Mammary epithelial cell (primary cell): ENCODE measurements at places on chromosomes 5 and 9. TPM values are rescaled to one million over a fixed set of nuclear protein-coding genes. Genes with fewer than 3 reads are reported as not detected.

DNA sequence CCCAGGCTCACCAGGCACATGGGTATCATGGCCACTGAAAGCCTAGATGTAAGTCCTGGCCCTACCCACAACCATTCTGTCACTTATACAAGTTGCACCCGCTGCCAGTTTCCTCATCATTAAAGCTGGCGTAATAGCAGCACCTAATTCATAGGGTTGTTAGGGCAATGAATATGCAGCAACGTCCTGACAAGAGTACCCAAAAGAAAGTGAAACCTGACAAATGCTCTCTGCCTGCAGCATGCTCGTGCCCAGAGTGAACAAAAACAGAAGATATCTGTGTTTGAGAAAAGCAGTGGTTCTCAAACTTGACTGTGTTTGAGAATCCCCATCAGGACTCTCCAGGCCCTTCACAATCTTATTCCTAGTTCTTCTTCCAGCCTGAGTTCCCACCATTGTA lies 632.4 kb downstream of the SEMA5A start:
- DNase-seq = no peak

GRCh38 chr5:58739051-58739450 lies 156.2 kb downstream of the RAB3C start:
- DNase-seq = no peak

DNA sequence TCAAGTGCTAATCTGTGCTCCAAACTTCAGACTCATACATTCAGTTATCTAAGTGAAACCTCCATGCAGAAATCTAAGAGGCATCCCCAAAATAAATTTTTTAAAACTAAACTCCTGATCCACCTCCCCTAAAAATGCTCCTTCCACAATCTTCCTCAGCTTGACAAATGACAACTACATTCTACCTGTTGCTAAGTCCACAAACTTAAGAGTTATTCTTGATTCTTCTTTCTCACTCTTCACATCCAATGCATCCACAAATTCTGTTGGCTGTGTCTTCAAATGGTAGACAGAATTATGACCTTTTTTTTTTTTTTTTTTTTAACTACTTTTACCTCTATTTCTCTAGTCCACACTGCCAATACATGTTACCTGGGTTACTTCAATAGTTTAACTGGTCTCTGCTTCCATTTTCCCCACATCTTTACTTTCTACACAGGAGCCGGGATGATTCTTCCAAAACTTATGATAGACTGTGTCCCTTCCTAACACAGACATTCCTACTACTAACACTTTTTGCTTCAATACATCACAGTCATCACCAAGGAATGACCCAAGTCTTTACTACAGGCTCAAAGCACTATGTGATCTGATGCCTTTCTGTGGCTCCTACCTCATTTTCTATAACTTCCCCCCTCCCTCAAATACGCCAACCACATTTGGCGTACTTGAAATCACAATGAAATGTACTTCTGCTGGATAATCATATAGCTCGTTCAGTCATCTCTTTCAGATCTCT lies 143.6 kb downstream of the PDE4D start:
- DNase-seq = no peak

DNA sequence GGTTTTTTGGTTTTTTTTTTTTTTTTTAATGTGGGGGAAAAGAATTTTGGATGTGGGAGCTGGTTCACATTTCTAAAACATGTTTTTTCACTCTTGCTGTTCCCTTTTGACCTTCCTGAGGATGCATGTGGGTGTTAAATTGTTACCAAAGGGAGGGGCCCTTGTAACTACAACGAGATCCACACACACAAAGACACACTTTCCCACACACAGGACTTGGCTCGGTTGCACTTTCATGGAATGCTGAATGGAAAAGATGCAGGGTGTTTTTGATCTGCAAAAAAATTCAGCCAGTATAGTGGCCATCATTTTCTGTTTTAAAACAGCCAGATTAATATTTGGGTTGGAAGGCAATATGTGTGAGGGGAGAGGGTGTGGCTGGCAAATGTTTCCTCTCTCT lies 576.9 kb downstream of the EBF1 start:
- no peak for DNase-seq

- DNase-seq = peak; percentile 60
Observed at GRCh38 chr5:78287833-78288232, 6.7 kb downstream of the AP3B1 start.

DNA sequence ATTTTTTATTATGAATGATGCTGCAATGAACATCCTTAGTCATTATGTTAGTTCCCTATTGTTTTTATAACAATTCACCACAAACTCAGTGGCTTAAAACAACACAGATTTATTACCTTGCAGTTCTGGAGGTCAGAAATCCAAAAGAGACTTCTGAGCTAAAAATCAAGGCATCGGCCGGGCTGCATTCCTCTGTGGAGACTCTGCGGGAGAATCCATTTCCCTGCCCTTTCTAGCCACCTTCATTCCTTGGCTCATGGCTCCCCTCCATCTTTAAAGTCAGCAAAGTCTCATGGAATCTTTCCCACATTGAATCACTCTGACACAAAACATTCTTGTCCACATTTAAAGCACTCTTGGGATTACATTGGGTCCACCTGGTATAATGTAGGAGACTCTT lies 38.6 kb downstream of the SNX18 start:
- DNase-seq = no peak

DNA sequence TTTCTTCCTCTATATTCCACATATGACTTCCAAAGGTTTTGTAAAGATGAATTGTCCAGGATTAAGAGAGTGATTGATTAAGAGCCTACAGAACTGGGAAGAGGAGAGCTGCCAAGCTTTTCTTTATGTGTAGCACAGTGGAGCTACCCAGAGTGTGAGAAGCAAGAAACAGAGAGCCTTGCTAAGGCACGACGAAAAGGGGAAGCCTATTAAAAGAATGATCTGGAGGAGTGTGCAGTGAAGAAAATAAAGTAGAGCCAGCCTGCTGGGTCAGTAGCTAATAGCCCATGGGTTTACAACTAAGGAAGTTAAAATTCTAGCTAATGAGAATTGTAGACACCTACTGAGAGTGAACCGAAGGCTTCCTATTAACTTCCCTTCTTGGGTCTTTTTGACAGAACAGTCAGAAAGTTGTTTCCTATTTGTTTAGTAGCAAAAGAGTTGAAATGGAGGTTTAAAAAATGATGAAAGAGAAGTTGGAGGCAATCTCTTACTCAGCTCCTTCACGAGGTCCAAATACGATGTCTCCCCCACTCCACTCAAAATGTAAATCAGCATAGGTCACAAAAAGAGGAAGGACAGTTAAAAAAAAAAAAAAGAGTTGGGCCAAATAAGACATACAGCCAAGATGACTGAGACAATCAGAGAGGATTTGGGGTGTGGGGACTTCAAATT lies 957 bp upstream of the PRR16 start:
- DNase-seq = no peak

- no peak for DNase-seq
Observed at GRCh38 chr9:126173401-126173800, 153.2 kb upstream of the MVB12B start.

- no peak for DNase-seq
Observed at GRCh38 chr5:43561356-43561755, 4.5 kb upstream of the PAIP1 start.

- no peak for DNase-seq
Observed at GRCh38 chr9:92617195-92617813, 52.6 kb downstream of the IPPK start.

GRCh38 chr5:6517510-6517909 lies 68.9 kb downstream of the UBE2QL1 start:
- peak; percentile 9 for DNase-seq

- DNase-seq = no peak
Observed at GRCh38 chr9:37293664-37294524, 128.6 kb upstream of the GRHPR start.

DNA sequence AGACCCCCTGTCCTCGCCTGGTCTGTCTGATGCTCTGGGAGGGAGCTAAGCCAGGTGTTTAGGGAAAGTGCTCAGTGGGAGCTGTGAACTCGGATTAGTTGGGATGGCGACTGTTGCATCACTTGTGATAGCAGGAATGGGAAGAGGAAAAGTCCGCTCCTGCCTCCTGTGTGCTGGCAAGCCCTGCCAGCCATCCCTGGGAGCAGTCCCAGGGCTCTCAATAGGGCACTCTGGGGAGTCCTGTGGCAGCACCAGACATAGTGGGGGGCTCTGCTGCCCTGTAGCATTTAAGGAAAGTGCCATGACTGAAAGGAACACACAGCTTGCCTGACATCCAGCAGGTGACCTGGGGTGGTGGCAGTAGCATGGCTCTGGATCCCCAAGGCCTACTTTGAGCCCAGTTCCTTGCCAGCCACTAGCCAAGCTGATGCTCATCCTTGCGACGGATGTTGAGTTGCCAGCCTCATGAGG lies 81.5 kb downstream of the AMBP start:
- no peak for DNase-seq

DNA sequence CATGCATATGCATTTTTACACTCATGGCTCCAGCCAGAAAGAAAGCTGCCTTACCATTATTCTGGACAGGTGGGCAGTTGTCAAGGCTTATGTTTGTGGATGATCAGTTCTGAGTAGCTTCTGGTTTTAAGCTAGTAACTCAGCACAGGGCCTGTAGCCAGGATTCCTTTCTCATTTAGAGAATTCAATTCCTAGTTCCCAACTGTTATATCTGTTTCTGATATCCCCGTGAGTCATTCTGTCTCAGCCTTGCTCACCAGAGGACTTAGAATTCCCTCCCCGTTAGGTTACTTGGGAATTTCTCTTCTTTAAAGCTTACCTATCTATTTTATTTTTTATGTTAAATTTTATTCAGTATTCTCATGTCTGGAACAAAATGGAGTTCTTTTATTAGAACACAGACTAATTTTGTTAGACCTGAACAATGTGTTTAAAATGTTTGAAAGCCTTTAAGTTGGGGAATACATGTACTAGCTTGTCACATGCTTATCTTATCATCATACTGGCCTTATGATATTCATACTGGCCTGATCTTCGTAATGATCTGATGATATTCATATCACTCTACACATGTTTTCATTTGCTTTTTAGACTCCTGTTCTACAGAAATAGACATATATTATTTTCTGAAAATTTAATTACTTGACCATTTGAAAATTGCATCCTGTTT lies 47.1 kb downstream of the CAST start:
- peak; percentile 80 for DNase-seq

GRCh38 chr9:92029553-92029952 lies 79.5 kb upstream of the ROR2 start:
- no peak for DNase-seq

DNA sequence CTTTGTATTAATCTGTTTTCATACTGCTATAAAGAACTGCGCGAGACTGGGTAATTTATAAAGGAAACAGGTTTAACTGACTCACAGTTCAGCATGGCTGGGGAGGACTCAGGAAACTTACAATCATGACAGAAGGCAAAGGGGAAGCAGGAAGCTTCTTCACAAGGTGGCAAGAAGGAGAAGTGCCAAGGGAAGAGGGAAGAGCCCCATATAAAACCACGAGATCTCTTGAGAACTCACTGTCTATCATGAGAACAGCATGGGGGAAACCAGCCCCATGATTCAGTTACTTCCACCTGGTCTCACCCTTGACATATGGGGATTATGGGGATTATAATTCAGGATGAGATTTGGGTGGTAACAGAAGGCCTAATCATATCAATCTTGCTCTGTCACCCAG lies 60.9 kb upstream of the CHD1 start:
- DNase-seq = no peak

- DNase-seq = peak; percentile 60
Observed at GRCh38 chr5:89930591-89931392, 478.8 kb downstream of the CETN3 start.

LRRC19 gene
- not detected for total RNA-seq

TAF11L2 gene
- total RNA-seq = not detected in 2 replicates

SPINK6 gene
- total RNA-seq = 4.3 and 10.8 TPM in 2 replicates

PCDHB10 gene
- total RNA-seq = 0.45 and 0.56 TPM in 2 replicates

GOLGA2 gene
- total RNA-seq = 76.7 and 98.2 TPM in 2 replicates

TARS1 gene
- total RNA-seq = 332 TPM

PRSS3 gene
- 24.4 and 27.6 TPM in 2 replicates for total RNA-seq

GFI1B gene
- total RNA-seq = not detected

LHX3 gene
- total RNA-seq = not detected in 2 replicates

ZNF618 gene
- total RNA-seq = 18.0 TPM

COL15A1 gene
- total RNA-seq = not detected in 2 replicates
